HepG2 (cell line): ENCODE measurements at places on chromosomes 7 and 10.

- DNase-seq: no peak
Observed at GRCh38 chr10:24041034-24041433, 167.9 kb upstream of the KIAA1217 start.

DNA sequence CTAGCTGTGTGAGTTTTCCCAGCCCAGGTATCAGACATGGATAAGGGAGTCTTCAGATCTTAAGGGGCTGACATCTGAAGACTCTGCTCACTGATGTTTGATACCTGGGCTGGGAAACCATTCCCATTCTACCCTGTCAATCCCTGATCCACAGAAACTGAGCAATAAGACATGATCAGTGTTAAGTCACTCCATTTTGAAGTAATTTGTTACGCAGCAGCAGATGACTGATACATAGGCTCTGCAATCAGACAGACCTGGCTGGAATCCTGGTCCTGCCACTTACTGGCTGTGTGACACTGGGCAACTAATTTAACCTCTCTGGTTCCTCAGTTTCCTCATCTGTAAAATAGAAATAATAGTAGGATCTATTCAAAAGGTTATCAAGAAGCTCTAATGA is 6.6 kb downstream of the DCLRE1C start:
- no peak for DNase-seq

- peak; percentile 87 for DNase-seq
Observed at GRCh38 chr7:143882020-143882603, 19.9 kb downstream of the TCAF1 start.

GRCh38 chr10:97081621-97082235 is 104.0 kb downstream of the SLIT1 start:
- DNase-seq: peak; percentile 30

DNA sequence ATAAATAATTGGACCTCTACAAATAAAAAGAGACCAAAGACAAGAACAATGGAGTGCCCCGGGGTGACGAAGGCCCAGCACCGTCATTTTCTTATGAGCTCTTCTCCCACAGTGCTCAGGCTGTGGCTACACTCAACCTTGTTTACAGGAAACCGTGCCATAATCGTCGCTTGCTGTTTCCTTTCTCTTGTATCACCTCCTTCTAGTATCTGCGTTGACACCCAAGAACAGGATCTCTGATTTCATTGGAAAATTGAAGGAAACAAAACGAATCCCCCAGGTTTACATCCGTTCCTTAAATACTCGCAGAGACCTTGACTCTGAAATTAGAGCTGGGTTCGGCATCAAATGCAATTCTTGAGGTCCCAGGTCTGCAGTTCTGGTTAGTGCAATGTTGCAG is 1.7 kb upstream of the IGFBP3 start:
- no peak for DNase-seq
